ENCODE measurements at places on chromosomes 16 and 17.

- DNase-seq: no peak
Measured at GRCh38 chr16:10206215-10206614, 24.0 kb upstream of the GRIN2A start.

- no peak for DNase-seq
Measured at GRCh38 chr16:55471448-55472097, 7.4 kb upstream of the MMP2 start.

DNA sequence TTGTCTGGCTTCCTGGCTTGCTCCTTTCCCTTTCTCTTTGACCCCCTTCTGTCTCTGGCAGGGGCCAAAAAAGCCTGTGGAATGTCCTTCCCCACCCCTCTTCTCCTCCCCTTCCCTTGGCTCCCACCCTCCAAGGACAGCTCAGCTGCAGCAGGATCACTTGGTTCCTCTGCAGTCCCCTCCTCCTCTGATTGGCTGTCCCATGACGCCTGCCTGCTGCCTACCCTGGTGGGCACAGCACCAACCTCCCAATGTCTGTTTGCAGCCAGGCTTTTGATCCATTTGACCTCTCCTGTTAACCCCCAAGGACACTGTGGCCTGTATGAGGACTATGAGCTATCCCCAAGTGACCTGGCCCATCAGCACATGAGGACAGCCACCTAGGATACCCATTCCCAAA, 14.8 kb upstream of the MTMR4 start:
- no peak for DNase-seq

GRCh38 chr17:9183306-9183705, 162.0 kb downstream of the NTN1 start:
- no peak for DNase-seq

GRCh38 chr17:57670769-57671569, 74.1 kb downstream of the CCDC182 start:
- DNase-seq: no peak

Data from astrocyte of the cerebellum (primary cell).